ENCODE measurements at places on chromosomes 11 and 22.
A peak's percentile ranks its signal among the peaks of the same experiment; 100 is the strongest.

GRCh38 chr22:29336751-29337490, 21.4 kb upstream of the RASL10A start:
- DNase-seq = no peak

- no peak for DNase-seq
Observed at GRCh38 chr11:64103277-64103985, 62.5 kb downstream of the MACROD1 start.

DNA sequence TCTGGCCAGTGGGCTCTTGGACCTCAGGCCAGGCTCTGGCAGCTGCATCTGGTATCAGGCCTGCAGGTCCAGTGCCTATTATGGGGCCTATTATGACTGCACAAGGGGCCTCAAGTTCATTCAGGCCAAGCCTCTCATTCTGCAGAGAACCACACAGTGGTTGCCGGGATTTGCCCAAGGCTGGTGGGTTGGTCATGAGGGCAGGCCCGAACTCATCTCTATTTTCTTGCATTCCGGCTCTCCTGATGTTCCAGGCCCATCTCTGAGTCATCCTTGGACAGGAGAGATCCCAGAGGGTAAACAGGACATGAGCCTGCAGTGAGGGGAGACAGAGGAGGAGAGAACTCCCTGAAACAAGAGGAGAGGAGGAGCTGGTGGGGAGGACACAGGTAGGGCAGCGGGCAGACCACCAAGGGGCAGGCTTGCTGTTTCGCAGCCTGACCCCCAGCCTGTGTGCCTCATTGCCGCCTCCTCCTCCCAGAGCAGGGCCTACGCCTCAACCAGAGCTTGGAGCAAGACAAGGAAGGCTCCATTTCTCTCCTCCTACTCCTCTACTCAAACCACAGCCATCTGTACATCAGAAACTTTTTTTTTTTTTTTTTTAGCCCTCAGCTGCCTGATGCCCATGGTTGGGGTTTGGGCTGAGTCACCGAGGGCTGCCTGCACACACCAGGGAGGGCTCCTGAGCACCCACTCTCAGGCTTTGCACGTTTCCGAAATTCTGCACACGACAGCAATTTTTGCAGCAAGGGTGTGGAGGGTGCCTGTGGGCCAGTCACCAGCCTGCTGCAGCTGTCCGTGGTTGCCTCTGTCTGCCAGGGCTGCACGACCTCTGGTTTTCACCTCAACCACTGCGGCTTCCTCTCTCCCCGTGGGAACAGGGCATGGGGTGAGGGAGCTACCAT, 12.7 kb upstream of the TREH start:
- DNase-seq = peak; percentile 42

DNA sequence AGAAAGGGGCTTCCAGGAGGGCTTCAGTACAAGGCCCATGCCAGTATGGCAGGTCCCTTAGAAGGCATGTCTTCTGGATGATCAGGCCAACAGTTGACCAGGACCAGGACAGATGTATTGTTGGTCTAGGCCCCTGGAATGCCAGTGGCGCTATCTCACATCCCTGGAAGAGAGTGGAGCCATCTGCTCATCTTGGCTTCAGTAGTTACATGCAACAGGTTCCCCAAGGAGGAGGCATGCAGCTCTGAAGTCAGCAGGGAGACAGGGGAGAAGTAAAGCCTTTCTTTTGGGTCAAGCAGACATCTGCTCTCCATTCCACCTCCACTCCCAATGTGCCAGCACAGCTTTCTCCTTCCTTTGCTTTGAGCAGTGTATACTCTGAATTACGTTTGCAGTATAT, 244.1 kb downstream of the KIRREL3 start:
- DNase-seq = no peak

DNA sequence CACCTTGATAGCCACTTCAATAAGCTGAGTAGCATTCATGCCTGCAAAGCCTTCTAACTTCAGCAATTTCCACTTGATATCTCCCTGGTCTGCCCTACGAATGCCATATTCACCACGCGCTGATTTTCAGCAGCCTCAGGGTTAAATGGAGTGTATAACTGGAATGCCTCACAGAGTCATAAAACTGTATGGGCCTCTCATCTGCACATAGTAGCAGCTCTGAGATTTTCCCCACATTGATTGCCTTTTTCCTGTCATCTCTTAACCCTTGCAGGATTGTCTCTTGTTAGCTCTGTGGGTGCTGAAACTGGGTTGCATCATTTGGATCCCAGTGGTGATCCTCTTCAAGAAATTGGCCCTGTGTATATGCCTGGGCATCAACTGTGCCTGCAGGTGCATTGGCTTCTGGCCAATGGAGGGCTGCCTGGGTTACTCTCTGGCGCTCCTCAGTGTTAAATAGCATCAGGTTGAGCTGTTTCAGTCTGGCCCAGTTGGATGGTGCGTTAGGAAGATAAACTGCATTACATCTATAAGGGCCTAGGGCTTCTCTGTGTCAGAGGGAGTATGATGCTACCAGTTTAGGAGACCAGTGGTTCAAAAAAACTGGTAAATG, 17.4 kb upstream of the GLYATL1 start:
- DNase-seq = no peak

- no peak for DNase-seq
Observed at GRCh38 chr22:17436981-17437412, 67.7 kb downstream of the CECR2 start.

DNA sequence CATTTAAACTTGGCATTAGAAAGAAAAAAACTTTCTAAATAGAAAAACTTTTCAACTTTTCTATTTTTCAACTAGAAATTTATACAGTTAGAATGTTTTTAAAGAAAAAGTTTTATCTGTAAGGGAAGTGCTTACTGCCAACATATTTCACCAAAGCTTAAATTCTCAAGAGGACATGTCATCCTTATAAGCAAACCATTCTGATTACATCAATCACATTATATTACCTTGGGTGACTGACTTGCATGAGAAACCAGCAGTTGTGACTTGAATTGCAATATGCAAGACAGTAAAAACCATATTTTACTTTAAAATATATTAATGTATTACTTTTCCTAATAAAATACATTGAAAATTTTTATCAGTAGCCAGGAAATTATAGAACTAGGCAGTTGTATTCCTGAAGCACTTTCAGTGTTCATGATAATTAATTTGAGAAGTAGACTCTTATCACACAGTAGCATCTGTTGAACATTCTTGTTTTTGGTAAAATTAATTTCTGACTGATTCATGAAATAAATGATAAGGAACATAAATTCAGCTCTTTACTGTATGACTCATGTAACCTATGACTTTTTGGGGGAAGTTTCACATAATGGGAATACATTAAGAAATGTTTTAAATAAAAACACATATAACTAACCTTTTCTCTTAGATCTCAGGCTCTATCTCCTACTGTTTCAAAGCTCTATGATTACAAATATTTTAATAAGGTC, 345.0 kb upstream of the CCDC179 start:
- no peak for DNase-seq

DNA sequence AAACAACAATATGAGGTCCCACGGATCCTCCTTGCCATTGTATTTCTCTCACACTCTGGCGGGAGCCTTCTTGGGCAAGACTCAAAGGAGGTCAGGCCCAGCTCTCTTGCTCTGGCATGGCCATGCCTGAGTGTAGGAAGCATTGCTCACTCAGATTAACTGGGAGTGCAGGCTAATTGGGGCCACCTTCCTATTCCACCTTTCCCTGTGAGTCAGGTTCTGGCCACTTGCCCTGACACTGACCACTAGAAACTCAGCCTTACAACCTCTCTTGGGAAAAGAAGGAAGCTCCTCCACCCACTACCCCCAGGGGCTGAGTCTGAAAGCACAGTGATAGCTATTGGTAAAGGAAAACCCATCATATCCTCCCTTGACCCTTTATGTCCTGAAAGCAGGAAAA, 121.8 kb upstream of the NTM start:
- no peak for DNase-seq

GRCh38 chr22:47474464-47474863, 712.0 kb downstream of the TBC1D22A start:
- DNase-seq = no peak

DNA sequence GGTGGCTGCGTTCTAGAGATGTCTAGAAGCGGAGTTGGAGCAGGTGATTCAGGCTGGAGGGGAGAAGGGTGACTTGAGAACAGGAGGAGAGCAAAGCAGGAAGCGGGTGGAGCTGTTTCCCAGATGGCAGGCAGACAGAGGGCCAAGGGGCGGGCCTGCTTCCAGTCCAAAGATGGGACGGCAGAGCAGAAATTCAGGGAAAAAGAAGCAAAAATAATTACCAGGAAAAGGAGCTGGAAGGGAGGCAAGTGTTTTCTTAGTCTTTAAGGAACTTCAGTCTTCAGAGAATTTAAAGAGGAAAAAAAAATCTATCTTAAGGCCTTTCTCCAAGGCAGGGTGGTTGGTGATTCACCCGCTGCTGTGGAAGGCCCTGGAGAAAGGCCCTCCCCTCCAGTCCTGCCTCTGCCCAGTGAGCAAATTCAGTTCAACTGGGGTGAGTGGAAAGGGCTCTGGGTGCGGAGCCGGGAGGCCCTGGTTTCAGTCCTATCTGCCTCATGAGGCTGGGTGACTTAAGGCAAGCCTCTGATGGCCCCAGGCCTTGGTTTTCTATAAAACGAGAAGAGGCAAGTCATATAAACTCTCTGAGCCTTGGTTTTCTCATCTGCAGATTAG, 4.5 kb upstream of the CREB3L1 start:
- DNase-seq = no peak

DNA sequence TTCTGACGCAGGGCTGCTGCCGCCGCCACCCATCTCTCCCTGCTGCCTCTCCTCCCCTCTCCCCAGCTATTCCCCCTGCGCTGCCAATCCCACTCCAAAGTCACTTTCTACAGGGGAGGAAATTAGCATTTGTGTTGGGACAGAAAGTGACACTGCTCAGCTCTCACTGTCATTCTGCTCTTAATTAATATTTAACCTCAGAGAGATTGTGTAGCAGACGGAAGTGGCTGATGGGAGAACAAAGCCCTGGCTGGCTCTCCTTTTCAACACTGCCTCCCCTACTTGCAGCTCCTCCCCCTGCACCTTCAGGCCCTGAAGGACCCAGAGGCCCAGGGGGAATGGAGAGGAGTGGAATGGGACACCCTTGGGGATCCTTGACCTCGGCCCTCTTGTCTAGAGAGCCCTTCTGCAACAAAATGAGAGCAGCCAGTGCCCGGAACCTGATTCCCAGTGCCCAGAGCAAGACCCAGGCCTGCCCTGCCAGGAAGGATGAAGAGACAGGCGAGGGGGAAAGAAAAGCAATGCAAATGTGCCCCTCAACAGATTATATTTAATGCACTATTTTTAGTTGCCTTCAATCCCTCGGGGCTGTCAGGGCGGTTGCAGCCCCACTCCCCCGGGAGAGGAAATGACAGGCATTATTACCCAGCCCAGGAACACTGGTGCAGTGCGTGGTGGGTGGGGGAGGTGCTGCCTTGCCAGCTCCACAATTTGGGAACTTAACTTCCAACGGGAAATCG, 14.6 kb upstream of the NRGN start:
- DNase-seq = no peak

DNA sequence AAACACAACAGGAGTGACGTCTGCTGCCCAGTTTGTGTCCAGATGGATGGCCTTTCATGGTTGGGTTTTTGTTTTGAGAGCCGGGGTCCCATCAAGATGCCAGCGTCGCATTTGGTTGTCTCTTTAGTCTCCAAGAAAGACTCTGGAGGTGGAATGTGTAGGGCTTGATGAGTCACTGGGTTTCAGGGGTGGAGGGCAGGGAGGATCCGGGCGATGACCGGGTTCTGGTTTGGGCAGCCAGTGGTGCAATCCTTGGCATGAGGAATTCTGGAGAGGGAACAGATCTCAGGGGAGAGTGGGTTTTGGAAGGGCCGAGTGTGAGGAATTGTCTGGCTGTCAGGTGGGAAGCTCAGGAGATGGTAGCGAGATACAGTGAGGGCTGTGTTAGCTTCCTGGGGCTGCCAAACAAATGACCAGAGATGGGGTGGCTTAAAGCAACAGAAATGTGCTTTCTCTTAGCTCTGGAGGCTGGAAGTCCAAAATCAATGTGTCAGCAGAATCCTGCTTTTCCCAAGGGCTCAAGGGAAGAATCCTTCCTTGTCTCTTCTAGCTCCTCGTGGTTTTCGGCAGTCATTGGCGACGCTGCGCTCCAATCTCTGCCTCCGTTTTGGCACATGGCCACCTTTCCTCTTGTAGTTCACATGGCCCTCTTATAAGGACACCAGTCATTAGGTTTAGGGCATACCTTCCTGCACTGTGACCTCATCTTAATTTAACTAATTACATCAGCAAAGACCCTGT, 26.4 kb upstream of the PPFIA1 start:
- no peak for DNase-seq

DNA sequence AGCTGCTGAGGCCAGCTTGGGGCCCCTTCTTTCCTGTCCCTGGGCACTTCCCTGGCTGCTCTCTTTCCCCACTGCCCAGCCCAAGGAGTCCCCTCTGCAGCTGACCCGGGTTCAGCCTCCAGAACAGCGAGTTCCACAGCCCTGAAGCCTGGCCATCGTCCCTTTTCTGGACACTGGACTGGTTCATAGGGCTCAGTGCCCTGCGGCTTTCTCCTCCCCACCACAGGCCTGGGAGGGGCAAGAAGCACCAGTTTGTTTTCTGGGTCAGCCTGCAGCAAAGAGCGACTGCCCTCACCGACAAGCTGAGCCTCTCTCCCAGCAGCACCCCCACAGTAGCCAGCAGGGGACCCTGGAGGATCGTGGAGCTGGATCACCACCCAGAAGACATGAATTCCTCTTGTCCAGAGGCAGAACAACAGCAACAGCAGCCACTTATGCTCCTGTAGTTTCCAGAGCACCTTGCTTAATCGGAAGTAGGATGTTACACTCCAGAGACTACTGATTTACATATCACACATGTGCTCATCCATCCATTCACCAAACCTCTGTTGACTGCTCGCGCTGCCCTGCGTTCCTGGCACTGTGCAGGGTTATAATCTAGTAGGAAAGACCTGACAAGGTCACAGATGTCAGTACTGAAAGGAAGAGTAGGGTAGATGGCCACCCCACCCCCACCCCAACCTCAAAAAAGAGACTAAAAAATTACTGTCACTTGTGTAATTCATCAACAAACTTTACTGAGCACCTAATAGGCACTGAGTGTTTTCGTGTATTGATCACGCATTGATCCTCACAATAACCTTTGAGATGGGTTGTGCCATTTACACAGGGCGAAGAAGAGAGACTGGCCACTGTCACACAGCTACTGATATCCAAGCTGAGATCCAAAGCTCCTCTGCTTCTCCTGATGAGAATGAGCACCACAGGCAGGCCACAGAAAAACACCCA, 13.0 kb upstream of the CXCR5 start:
- no peak for DNase-seq

GRCh38 chr11:78034623-78035022, 11.5 kb upstream of the KCTD14 start:
- no peak for DNase-seq

DNA sequence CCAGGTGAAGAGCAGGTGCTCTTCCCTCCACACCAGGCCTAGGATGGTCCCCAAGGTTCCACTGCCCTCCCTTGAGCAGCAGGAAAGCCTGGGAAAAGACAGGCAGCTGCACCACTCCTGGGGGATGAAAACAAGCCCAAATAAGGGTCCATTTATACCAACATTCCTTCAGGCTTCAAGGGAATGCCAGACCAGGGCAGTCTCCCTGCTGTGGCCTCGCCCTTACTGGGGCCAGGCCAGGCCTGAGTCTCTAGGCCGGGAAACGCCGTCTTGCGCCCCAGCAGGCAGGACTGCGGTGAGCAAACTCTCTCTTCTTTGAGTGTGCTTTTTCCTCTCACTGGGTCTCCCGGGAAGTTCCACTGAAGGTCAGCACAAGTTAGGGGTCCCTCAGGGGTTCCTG, 443.5 kb downstream of the SOX6 start:
- DNase-seq = no peak
